Stimulated activated CD4-positive, alpha-beta T cell treated with anti-CD3 and anti-CD28 coated beads, Interleukin-1b, Interleukin-23, amount 100 ng/mL, for 24 hours (primary cell): ENCODE measurements at places on chromosomes 11 and 22.

DNA sequence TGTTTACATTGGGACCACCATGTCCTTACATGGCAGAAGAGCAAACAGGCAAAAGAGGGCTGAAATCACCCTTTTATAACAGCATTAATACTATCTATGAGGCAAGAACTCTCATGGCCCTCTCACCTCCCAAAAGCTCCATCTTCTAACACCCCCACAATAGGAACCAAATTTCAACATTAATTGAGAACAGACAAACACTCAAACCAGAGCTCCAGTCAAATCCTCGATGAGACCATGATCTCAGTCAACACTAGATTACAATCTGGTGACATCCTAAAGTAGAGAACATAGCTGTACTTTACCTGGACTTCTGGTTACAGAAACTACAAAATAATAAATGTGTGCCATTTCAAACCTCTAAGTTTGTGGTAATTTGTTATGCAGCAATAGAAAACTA is 25.1 kb downstream of the OR2AG2 start:
- no peak for DNase-seq

GRCh38 chr11:17013548-17014320 is 480 bp downstream of the PLEKHA7 start:
- no peak for DNase-seq

DNA sequence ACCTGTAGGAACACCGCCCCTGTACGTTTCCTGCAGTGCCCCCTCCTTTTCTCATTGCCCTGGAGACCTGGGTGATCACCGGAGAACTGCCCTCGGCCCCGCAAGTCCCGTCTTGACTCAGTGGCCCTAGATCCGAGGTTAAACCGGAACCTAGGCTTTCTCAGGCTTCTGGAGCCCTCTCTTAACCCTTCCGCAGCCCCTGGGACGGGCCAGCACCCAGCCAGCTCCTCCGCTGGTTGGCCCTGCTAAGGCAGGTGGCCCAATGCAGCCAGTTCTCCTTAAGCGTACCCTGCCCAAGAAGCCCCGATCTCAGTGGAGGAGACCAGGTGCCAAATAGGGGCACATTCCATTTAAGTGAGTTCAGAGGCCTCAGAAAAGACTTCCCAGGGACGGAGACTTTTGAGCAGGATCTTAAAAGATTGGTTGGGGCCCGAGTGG is 776 bp downstream of the NLRX1 start:
- DNase-seq: peak; percentile 10

DNA sequence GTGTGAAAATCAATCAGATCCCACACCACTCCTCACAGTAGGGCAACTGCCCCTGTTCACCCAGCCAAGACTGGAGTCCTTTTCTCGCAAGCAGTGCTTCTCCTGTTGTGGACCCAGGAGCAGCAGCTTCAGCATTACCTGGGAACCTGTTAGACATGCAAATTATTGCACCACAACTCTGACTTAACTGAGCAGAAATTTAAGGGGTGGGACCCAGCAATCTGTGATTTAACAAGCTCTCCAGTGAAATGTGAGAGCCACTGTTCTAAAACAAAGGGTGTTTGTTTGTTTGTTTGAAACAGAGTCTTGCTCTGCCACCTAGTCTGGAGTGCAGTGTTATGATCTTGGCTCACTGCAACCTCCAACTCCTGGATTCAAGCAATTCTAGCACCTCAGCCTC is 591.4 kb downstream of the SOX6 start:
- DNase-seq: no peak

GRCh38 chr11:66914505-66914904 is 43.7 kb downstream of the PC start:
- no peak for DNase-seq

GRCh38 chr22:43262990-43263644 is 76.2 kb upstream of the TTLL12 start:
- peak; percentile 6 for DNase-seq

- no peak for DNase-seq
These were observed at the start of gene TRIM6 for GRCh38 chr11:5596607-5597201. TRIM6 (plus strand) TSS chr11:5596637; CDS start chr11:5596898, 261 bp downstream.

- DNase-seq: no peak
These were observed 74.3 kb downstream of the VPREB1 start for GRCh38 chr22:22318723-22319465.

GRCh38 chr11:101915791-101916291 is 481 bp downstream of the ANGPTL5 start:
- no peak for DNase-seq

- DNase-seq: no peak
These were observed 21.9 kb downstream of the MMP13 start for GRCh38 chr11:102933627-102934026.

DNA sequence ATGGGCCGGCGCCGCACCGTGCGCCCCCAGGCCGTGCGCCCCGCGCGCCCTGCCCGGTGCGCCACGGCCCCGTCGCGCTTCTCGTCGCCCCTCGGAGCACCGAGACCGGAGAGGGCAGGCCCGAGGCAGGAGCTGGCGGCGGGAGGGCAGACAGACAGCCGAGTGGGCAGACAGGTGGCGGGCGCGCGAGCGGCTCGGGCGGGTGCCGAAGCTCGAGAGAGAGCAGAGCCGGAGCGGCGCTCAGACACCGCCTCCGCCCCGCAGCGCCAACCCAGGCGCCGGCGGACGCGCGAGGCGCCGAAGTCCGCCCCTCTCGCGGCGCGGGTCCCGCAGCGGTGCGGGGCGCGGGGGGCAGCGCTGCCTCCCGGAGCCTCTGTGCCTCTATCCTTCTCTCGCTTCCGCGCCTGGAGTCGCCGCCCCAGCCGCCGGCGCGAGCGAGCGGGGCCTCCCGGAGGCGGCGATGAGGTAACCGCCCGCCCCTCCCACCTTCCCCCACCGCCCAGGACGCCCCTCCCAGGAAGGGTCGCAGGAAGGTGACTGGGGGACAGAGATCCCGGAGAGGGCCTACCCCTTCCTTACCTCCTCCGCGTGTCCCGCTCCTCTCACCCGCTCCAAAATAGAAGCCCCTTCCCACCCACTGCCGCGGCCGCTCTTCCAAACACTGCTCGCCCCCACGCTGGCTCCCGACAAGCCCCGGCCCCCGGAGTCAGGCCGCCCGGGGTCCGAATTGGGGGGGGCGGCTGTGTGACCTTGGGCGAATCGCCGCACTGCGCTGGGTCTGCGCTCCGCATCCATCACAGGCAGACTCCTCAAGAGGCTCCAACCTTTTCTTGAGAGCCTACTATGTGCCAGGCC is at the start of gene RASL10A:
Gene RASL10A, minus strand, starts transcription at position 412 of the 855 bp plus-strand sequence. CDS start 451 bp downstream, outside the sequence.
- no peak for DNase-seq

DNA sequence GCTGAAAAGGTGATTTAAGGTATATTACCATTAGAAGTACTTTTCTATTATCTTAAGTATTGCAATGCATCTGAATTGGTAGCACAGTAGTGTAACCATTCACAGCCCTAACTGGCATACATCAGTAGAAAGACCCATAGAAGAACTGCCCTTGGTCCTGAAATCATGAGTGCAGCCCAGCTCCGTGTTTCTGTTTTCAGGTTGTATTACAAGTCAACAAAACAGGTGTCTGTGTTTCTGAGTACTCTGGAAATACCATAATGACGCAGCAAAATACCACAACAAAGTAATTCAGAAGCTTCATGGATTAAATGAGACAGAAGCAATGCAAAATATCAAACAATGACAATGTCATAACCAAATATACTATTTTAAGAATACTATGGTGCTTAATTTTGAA is 226.3 kb downstream of the OPCML start:
- DNase-seq: no peak

DNA sequence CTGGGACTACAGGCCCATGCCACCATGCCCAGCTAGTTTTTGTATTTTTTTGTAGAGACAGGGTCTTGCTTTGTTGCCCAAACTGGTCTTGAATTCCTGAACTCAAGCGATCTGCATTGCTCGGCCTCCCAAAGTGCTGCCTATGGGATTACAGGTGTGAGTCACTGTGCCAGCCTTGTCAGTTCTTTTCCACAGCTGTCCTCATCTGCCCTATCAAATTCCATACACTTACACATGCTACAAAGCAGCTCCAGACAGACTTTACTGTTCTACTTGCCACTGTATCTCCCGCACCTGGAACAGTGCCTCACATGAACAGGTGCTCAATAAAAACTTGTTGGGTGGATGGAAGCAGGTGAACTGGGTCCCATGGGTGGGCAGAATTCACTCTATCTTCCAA is 8.2 kb downstream of the STX5 start:
- DNase-seq: no peak

- DNase-seq: no peak
These were observed 33.0 kb upstream of the PAK1 start for GRCh38 chr11:77506857-77507256.

DNA sequence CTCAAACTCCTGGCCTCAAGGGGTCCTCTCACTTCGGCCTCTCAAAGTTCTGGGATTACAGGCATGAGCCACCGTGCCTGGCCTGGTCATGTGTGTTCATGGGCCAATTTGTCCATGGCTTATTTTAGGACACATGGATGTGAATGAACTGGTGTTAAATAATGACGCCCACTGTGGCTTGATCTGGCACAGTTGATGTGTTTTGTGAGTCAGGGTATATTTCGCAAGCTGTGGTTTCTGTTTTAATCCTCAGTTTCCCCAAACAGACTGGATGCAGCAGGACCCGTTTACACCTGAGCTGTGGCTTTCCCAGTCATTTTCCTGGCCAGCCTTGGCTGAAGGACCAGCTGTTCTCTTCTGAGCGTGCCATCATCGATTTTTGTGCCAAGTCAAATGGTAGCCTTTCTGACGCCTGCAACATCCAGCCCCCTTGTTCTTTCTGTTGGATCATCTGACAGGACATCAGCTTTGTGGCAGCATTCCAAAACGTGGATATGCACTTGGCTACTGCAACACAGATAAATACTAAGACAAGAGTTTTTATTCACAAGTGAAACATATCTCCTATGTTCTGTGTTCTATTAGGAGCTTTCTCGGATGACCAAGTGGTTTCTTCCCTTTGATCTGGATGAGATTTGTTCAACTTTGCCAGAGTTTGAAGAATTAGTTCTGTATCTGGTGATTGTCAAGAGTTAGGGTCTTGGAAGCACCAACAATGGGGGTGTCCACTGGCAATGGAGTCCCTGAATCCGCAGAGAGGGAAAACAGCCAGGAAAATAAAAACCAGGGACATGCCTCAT is 40.0 kb upstream of the SEPTIN5 start:
- no peak for DNase-seq

DNA sequence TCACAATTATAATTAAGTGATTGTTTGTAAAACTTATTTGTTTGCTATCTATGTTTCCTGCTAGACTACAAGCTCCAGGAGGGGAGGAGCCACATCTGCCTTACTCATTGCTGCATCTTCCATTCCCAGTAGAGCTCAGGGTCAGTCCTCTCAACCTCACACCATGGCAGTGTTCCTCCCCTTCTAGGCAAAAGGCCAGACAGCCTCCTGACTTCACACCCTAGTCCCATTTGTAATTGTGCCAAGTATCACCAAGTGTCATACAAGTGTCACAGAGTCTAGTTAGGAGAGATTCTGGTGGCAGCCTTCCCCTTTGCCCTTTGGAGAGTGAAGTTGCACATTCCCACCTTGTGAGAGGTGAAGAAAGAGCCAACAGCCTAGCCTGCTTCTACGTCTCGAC is 490.4 kb downstream of the INSC start:
- no peak for DNase-seq

- DNase-seq: no peak
These were observed 13.1 kb upstream of the KDM2A start for GRCh38 chr11:67105964-67106363.

GRCh38 chr11:33867996-33868646 is 23.8 kb downstream of the LMO2 start:
- DNase-seq: no peak

- no peak for DNase-seq
These were observed 483.0 kb downstream of the MN1 start for GRCh38 chr22:27318516-27318915.

DNA sequence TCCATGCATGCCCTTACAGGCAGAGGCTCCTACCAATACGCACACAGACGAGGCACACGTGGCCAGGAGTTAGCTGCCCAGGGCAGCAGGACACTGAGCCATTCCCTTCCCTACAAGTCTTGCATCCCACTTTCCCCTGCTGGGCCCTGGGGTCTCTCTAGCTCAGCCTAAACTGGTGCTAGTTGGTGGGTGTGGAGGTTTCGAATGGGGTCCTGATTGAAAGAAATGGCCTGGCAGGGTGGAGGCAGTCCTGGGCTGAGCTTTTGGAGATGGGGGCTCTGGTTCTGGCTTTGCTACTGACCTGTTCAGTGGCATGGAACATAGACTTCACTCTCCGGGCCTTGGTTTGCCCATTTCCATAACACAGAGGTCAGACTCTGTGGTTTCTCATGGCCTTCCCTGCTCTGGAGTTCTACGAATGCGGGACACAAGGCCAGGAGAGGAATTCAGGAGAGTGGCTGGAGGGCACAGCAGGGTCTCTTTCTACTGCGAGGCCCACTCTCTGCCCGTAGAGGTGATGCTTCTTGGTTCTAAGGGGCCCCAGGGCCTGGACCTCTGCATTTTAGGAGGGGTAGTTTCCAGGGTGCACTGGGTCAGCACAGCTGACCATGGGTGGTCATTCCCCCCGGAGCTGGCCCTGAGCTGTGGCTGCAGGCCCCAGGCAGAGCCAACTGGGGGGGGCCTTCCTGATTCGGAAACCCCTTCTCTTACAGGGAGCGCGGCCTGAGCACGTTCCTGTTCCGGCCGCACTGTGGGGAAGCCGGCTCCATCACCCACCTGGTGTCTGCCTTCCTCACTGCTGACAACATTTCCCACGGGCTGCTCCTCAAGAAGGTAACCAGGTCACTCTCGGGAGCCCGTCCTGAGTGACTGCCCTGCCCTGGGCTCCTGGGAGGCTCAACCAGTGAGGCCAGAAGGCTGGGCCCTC is 40.0 kb downstream of the RNF141 start:
- no peak for DNase-seq

DNA sequence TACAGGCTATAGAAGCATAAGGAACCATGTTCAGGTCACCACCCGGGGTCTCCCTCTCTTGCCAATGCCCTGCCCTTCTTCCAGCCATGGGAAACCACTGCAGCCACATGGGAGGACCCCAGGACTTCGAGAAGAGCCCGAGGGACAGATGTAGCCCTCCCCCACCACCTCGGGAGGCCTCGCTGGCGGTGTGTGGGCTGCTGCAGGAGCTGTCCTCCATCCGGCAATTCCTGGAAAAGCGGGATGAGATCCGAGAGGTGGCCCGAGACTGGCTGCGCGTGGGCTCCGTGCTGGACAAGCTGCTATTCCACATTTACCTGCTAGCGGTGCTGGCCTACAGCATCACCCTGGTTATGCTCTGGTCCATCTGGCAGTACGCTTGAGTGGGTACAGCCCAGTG is 14.5 kb downstream of the HTR3A start:
- DNase-seq: no peak

DNA sequence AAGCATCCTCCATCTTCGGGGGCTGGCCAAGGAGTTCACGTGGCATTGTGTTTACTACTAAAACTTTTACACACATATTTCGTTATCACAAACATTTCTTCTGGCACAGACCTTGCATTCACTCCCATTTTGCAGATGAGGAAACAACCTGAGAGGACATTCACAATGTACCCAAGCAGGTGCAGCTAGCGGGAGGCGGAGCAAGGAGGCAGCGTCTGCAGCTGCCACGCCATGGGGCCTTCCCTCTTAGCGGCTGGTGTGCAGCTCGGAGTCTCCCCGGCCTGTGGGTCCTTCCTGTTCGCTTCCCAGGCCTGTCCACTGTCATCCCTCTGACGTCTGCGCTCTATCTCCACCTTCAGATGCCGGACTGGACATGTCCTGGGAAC is 807.8 kb downstream of the TBC1D22A start:
- DNase-seq: no peak
